ENCODE measurements at places on chromosomes 5 and 9. TPM values are rescaled to one million over a fixed set of nuclear protein-coding genes. Genes with fewer than 3 reads are reported as not detected.

The CNTFR gene
- not detected for total RNA-seq

The FCHO2 gene
- total RNA-seq: 37.9 TPM

The C8G gene
- 0.77 TPM for total RNA-seq

The MSX2 gene
- not detected for total RNA-seq

The COL23A1 gene
- total RNA-seq: 0.43 TPM

The RNF130 gene
- total RNA-seq: 45.3 TPM

The LMNB1 gene
- 22.5 TPM for total RNA-seq

The TAL2 gene
- total RNA-seq: not detected

The TXNDC8 gene
- not detected for total RNA-seq

Data from dermis lymphatic vessel endothelial cell (primary cell).